ENCODE measurements at places on chromosomes 6 and 20.

DNA sequence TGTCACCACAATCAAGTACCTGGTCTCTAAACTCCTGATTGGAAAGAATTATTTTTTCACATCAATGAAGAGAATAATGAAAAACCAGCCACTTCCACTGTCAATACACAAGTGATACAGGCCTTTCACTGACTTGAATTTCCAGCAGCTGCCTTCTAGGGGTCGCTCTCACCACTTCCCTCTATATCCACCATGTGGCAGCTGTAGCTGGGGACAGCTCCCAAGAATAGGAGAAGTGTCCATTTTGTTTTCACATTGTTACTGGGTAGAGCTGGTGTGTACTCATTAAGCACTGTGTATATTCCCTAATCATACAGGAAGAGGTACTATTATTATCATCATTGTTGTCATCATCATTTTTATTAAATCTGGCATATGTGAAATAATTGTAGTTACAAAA lies 438.4 kb upstream of the SPTLC3 start:
- DNase-seq, result no peak

GRCh38 chr6:39926668-39927067 lies 7.6 kb downstream of the MOCS1 start:
- no peak for DNase-seq

- no peak for DNase-seq
Observed at GRCh38 chr6:16503970-16504415, 257.3 kb downstream of the ATXN1 start.

GRCh38 chr20:38208523-38208922 lies 43.5 kb upstream of the TGM2 start:
- DNase-seq, result no peak
